GM13976 (cell line): ENCODE measurements at places on chromosomes 11 and 22.

DNA sequence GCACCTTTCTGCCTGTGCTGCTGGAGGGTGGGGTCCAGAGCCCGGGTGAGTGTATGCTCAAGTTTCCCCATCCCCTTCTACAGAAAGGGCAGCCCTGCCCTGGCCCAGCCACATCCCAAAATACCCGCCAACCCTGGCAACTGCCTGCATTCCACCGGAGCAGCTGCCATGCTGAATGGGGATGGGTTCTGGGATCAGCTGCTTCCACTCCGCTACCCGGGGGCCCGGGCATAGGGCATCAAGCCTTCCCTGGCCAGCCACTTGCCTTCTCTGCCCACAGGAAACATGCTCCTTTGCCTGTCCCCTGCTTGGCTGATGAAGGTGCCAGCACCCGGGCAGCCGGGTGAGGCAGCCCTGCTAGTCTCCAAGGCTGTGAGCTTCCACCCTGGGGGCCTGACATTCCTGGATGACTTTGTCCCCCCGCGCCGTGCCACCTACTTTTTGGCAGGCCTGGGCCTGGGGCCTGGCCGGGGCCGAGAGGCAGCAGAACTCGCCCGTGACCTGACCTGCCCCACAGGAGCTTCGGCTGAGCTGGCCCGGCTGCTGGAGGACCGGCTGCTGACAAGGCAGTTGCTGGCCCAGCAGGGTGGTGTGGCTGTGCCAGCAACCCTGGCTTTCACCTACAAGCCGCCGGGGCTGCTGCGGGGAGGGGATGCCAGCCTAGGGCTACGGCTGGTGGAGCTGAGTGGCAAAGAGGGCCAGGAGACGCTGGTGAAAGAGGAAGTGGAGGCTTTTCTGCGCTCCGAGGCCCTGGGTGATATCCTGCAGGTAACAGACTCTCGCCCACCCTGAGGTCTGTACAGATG, 3.2 kb downstream of the CARNS1 start:
- DNase-seq = no peak

GRCh38 chr22:16917144-16918003, 90.6 kb downstream of the GAB4 start:
- peak; percentile 70 for DNase-seq

DNA sequence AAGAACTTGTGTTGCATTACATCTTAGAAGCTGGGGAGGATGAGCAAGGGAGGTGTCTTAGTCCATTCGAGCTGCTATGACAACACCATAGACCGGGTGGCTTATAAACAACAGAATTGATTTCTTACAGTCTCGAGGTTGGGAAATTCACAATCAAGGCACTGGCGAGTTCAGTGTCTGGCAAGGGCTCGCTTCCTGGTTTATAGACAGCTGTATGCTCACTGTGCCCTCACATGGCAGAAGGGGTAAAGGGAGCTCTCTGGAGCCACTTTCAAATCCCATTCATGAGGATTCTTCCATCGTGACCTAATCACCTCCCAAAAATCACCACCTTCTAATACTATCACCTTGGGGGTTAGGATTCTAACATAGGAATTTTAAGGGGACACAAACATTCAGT, 150.0 kb upstream of the NECTIN1 start:
- no peak for DNase-seq

DNA sequence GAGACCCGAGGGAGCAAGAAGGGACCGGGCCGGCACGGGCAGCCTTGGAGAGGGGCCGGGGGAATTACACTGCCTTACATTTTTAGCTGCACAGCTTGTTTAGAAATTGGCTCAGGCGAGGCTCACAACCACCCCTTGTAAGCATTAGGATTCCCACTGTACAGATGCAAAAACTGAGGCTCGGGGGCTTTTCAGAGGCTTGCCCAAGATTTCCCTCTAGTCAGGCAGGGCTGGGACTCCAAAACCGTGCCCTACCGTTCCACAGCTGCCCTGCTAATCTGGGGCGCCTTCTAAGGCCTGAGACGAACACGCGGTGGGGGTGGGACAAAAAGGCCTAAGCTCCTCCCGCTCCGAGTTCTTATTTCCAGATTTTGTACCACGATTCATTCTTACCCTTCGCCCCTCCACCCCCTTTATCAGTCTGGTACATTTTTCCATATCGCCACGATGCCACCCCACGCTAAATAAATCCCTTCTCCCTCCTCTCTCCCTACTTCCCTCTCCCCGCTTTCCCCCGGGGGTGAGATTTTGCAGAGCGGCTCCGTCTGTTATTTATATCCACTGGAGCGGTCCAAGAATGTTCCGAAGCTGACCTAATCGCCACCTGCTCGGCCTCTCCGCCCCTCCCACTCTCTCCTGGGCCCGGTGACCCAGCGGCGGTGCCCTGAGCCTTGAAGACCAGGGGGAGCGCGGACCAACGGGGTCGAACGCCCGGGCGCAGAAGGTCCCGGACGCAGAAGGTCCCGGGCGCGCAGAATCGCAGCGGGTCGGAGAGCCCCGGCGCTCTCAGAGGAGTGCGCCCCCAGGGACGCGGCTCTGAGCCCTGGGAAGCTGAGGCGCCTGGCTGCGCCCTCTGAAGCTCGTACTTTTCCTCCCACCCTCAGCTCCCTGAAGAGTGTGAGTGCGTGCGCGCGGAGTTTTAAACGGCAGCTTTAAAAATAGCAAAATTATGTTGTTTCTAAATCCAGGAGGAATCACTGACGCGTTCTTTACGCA, 764 bp upstream of the PACSIN3 start:
- DNase-seq = peak; percentile 68

- no peak for DNase-seq
Observed at GRCh38 chr22:34669001-34669400, 397.0 kb upstream of the ISX start.

DNA sequence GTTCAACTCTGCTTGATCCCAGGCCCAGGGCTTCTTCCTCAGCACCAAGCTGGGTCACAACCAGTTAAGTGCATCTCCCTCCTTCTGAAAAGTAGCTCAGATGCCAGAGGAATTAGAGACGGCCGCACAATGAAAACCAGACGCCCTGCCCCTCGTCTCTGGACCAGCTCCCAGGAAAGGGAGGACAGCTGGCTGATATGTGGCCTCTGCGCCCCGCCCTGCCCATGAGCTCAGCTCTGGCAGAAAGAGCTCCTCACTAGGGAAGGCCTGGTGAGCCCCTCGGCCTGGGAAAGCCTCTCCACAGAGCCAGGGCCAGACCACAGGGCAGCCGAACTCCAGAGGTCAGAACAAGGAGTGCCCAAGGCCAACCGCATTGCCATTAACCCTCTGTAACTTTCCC, 18.1 kb upstream of the SCGB1A1 start:
- DNase-seq = no peak

DNA sequence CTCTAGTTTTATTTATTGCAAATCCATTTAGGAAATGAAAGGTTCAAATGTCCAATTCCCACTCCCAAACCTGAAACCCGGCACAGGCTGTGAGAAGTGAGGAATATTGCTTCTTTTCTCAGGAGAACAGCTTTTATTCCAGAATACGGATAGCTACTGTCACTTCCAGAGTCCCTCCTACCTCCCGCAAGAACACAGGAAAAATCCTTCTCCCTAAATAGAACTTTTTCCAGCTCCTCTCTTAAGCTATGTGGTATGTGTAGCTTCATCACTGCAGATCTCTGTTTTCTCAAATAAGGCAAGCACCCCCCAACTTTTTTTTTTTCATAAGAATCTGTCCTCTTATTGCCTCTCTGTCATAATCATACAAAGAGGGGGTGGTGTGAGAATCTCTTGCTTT, 126.8 kb downstream of the LARGE1 start:
- DNase-seq = no peak

GRCh38 chr11:106137061-106137460, 59.6 kb downstream of the AASDHPPT start:
- no peak for DNase-seq

DNA sequence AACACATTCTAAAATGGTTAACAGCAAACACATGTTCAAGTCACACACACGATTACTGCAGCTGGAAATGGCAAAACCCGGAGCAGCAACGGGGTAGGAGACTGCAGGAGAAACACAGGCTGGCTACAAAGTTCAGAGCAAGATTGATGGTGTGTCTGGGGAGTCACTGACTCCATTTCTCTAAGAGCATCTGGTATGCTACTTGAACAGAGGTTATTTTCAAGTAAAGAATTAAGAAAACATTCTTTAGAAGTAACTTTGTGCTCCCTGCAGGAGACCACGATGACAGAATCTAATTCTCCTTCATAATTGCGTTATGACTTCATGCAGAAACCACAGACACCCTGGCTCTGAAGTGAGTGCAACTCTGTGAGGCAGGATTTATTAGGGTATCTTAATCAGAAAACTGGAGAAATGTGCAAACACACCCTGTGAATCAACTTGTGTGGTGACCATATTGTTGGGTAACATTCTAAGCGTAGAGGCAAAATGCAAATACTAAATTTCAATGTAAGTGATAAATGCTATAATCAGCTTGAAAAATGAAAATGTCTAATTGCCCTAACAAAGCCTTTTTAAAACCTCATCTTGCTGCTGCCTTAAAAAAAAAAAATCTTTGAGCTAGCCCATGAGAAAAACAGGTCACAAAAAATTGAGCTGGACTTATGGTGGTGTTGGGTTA, 303.0 kb downstream of the CADM1 start:
- no peak for DNase-seq

DNA sequence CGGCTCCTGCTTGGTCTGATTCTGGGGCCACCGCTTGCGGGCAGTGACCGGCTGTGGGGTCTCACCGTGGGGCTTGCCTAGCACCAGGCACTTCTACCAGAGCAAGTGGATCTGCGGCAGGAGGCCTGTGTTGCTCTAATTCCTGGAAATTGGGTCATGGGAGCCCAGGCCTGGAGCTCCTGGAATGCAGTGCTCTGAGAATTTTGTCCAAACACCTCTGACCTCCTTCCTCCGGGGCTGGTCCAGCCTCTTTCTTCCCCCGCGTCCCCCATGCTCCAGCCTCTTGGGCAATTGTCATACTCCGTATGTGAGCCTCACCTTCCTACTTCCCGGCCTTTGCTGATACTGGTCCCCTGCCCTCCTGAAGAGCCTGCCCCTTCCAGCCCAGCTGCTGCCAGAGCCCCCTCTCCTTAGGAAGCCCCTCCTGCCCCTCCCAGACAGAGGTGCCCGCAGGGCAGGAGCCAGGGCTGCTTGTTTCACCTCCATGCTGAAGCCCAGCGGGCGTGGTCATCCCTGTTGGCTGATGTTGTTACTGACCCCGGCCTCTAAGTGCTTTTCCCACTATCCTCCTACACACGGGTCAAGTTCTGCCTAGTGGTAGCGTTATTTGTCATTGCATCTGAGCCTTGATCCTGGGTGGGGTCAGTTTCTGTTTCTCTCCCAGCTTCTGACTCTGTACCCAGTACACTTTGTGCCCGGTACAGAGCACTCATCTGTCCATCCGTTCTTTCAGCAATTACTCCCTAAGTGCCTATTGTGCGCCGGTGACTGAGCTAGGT, 9.6 kb downstream of the MGAT3 start:
- DNase-seq = no peak

- DNase-seq = no peak
Observed at GRCh38 chr11:127470306-127470884, 469.8 kb upstream of the KIRREL3 start.

DNA sequence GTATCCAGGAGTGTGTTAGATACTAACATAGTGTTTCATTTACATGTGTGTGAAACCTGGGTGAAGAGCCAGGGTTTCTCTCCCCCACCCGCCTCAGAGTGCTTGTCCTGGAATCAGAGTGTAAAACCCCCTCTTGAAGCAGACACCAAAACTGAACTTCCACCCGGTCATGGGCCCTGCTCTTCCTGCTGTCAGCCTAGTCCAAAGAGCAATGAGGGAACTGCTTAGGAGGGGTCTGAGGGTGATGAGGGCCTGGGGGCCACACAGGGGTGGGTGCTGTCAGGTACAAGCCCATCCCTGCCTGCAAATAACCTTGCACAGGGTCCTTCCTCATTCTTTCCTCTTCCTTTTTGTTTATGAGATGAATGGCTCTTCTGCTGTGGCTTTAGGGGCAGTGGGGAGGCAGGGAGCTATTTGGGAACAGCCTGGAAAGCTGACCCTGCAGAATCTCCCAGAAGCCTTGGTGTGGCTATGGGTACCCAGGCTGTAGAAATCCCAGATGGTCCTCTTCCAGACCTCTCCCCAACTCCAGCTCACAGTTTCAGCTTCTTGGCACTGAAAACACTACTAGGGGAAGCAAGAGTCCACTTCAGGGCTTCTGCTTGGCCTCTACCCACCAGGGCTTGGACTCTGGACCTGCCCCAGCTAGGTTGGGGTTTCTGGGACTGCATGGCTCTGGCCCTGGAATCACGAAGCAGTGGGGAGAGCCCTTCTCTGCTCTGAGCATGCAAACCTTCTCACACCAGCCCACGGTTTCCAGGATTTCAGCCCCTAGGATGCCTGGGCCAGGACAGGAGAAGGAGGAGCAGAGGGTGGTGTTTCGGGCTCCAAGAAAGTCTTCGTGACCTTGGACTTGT, 8.5 kb downstream of the BATF2 start:
- no peak for DNase-seq

- DNase-seq = no peak
Observed at GRCh38 chr11:95697614-95698408, 91.8 kb downstream of the FAM76B start.

GRCh38 chr11:12399355-12399754, 22.0 kb downstream of the PARVA start:
- DNase-seq = no peak

DNA sequence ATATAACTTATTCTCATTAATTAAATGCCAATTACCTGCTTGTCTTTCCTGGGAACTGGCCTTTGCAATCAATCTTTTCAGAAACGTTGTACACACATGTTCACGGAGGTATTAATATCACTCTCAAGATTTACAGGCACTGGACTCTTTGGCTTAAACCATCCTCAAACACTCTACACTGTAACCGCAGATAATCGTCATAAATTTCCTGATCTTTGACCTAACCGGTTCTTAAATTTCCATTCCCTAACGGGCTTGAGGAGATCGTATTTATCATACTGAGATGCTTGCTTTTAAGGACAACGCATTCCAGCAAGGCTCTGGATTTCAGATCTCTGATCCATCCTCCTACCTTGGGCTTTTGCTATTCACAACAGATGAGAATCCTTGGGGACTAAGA, 72.8 kb downstream of the ARL14EP start:
- no peak for DNase-seq

DNA sequence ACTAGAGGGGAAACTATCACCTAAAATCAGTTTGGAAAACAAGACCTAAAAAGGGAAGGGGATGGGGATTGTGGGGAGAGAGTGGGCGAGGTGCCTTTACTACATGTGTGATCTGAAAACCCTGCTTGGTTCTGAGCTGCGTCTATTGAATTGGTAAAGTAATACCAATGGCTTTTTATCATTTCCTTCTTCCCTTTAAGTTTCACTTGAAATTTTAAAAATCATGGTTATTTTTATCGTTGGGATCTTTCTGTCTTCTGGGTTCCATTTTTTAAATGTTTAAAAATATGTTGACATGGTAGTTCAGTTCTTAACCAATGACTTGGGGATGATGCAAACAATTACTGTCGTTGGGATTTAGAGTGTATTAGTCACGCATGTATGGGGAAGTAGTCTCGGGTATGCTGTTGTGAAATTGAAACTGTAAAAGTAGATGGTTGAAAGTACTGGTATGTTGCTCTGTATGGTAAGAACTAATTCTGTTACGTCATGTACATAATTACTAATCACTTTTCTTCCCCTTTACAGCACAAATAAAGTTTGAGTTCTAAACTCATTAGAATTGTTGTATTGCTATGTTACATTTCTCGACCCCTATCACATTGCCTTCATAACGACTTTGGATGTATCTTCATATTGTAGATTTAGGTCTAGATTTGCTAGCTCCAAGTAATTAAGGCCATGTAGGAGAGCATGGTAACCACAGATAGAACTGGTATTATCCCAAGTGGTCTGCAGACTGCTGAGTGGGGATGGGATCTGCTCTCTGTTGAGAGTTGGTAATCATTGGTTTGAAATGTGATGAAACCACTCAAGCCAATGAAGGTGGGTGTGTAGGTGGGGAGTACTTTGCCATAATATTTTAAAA, 3.6 kb downstream of the NEAT1 start:
- peak; percentile 67 for DNase-seq

GRCh38 chr22:40606306-40606705, 30.2 kb downstream of the MRTFA start:
- no peak for DNase-seq
